ENCODE measurements at places on chromosomes 1 and 21.

DNA sequence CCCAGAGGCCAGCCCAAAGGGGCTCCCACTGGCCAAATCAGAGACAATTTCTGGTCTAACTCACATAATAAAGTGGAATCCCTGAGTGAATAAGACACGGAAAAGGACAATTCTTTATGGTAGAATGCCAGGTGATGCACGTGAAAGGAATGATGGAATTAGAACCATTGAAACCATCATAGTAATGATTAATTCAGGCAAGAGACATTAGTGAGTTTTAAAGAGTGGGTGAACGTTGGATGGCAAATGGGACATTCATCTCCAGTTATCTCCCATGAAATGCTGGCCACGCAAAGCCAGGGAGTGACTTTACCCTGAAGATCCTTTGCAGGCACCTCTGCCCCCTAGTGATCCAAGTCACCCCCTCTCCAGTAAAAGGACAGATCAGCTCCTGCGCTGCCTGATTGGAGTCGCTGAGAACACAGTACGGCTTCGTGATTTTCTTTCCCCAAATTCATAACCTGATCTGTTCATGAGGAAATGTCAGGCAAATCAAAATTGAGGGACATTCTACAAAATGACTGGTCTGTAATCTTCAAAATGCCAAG, 87.5 kb downstream of the AJAP1 start:
- DNase-seq = no peak

GRCh38 chr1:163172596-163172995, 30.1 kb downstream of the RGS5 start:
- DNase-seq = no peak

- no peak for DNase-seq
Measured at GRCh38 chr21:45559216-45560105, 17.2 kb upstream of the SLC19A1 start.

GRCh38 chr1:161484613-161485012, 20.6 kb upstream of the FCGR2A start:
- no peak for DNase-seq

- DNase-seq = no peak
Measured at GRCh38 chr1:173057984-173058383, 7.2 kb upstream of the TNFSF18 start.

DNA sequence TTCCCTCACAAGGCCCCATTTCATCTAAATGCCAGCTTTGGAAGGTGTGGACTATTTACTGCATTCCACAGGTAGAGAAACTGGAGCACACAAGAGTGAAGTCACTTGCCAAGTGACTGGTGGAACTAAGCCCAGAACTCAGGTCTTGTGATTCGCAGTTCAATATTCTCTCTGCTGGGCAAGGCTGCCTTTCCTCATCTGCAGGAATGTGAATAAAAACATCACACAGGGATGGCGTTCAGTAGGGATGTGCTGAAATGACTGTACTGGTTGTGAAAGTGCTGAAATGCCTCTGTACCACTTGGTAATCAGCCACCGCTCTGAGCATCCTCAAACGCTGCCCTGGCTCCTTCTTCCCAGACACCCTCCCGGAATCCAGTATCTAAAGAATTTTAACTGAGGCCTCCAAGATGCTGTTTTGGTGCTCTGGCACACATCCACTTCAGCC, 145.6 kb downstream of the HIVEP3 start:
- no peak for DNase-seq

DNA sequence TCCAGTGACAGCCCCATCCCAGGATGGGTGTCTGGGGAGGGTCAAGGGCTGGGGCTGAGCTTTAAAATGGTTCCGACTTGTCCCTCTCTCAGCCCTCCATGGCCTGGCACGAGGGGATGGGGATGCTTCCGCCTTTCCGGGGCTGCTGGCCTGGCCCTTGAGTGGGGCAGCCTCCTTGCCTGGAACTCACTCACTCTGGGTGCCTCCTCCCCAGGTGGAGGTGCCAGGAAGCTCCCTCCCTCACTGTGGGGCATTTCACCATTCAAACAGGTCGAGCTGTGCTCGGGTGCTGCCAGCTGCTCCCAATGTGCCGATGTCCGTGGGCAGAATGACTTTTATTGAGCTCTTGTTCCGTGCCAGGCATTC, 24.2 kb downstream of the PCSK9 start:
- DNase-seq = no peak

DNA sequence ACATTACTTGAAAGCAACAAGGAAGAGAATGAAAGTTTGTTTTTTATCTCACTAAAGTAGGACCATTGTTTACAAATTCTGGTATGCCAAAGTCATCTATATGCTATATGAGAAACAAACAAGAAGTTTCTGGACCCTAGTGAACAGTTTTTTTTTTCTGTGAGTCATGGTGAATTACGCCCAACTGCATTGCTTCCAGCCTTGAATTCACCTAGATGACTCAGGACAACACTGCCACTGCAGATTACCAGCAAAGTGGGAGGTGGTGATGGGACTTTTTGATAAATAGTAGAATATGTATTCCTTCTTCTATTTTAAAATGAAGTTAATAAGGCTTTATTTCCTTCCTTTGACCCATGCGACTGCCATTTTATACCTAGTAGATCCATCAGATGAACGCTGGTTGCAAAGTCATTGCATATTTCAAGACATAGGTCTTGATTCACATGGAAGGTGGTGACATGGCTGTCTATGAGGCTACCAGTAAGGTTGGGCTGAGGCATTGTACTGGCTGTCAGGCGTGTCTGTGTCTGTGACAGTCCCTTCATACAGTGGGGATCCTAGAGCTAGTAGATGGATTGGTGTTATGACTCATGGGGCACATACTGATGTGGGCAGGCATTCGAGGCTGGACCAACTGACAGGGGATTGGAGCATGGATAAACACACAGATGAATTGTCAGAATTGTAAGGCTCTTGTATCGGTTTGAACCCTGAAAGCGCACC, 49.1 kb upstream of the APOBEC4 start:
- no peak for DNase-seq

DNA sequence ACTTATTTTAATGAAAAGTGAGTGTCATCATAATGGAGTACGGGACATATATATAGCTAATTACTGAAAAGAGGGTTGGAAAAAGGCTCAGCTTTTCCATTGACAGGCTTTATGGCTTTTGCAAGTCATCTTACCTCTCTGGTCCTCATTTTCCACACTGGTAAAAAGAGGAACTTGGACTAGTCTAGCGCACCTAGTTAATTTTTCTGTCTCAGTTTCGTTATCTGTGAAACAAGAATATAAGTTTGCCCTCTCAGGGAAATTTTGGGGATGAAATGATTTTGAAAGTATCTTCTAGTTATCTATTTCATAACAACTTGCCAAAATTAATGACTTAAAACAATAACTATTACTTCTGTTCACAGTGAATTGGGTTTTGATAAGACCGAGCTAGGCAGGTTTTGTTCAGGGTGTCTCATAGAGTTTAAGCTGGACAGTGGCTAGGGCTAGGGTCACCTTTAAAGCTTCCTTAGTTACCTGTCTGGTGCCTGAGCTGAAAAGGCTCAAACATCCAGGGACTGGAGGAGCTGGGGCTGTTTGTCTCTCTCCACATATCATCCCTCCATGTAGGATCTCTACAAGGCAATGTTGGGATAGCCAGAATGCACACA, 91.7 kb downstream of the TYW3 start:
- no peak for DNase-seq

- no peak for DNase-seq
Measured at GRCh38 chr1:176843352-176844297, 320.9 kb downstream of the ASTN1 start.

GRCh38 chr1:75085931-75086330, 48.3 kb upstream of the LHX8 start:
- DNase-seq = no peak

- no peak for DNase-seq
Measured at GRCh38 chr1:53477651-53478501, 18.7 kb downstream of the DMRTB1 start.

DNA sequence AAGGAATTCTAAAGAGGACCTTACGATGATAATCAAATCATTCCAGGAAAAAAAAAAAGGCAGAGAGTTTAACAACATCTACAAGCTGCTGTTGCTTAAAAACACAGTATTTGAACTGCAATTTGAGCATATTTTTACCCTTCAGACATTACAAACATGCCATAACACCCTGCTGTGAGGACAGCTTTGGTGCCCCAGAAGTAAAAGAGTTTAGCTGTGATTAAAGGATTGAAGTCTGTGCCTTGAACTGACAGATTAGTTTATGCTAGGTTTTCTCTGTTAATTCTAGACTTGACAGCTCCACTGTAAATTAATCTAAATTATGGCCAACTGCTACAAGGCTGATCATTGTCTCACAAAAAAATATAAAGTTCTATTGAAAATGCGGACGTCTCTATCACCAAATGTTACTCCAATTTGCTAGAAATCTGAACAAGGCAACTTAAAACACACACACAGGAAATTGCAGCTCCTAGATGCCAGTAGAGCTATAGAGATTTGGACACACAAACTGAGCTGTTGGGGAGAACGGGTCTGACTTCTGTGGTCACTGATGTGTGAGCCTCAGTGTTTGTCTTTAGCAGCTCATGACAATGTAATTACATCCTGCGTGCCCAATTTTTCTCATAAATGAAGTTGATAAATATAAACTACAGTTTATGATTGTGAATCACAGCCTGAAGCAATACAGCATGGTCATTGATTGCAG, 217.9 kb downstream of the NTNG1 start:
- DNase-seq = no peak

DNA sequence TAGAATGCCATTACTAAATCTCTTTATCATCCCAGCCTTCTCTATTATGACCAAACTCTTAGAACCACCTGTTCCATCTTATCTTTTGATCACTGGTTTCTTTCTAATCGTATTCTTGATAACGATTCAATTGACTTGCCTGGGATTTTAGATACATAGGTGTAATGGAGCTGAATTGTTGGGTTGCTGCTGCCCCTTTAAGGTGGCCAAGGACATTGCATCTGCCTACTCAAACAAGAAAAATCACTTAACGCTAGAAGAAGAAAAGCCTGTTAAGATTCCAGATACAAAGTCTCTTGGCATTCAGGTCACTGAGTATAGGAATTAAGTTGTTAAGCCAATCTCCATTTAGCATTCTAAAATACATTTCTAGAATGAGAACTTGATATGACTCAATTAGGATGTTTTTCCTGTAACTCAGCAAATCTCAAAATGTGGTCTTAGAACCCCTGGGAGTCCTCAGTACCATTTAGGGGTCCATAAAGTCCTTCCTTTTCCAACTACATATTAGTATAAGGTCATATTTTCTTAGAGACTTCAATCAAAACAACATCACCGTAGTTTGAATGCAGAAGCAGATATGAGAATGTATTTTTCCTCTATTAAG, 12.4 kb downstream of the NEXN start:
- DNase-seq = no peak

DNA sequence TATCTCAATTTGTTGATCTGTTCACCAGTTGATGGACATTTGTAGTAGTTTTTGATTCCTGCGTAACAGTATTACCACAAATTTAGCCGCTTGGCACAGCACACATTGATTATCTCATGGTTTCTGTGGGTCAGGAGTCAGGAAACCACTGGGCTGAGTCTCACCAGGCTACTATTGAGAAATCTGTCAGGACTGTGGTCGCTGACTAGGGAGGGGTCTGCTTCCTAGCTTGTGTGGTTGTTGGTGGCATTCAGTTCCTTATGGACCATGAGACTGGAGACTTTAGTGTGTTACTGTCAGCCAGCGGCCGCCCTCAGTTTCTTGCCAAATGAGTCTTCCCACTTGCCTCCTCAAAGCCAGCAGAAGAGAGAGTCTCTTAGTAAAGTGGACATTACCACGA, 9.8 kb downstream of the PEX14 start:
- DNase-seq = no peak

GRCh38 chr1:32895325-32896215, 5.6 kb downstream of the TMEM54 start:
- no peak for DNase-seq

GRCh38 chr1:110676970-110677369, 2.2 kb upstream of the KCNA3 start:
- DNase-seq = no peak

- no peak for DNase-seq
Measured at GRCh38 chr1:53625049-53625448, 113.9 kb downstream of the GLIS1 start.

GRCh38 chr1:117370509-117370908, 3.3 kb downstream of the MAN1A2 start:
- DNase-seq = no peak

- no peak for DNase-seq
Measured at GRCh38 chr1:84703431-84703830, 13.2 kb upstream of the SSX2IP start.

DNA sequence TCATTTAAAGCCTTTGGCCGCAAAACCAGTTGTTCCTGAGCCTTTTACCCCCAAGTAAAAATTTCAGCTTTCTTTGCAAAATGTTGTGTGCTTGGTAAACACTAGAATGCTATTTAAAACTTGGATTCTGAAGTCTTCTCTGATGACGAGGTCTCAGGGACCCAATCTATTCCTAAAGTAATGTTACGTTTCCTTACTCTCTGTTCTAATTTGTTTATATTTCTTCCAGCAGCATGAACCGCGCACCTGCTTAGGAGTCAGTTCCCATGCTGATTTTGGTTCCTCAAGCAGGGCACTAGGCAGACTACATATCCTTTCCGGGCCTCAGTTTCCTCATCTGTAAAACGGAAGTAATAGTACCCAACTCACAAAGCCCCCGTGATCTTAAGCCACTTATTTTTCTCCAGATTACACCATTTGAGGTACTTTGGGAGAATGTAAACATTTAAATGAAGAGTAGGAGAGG, 969 bp upstream of the ALDH4A1 start:
- DNase-seq = no peak

- no peak for DNase-seq
Measured at GRCh38 chr1:25873120-25873519, 2.4 kb downstream of the PAQR7 start.

DNA sequence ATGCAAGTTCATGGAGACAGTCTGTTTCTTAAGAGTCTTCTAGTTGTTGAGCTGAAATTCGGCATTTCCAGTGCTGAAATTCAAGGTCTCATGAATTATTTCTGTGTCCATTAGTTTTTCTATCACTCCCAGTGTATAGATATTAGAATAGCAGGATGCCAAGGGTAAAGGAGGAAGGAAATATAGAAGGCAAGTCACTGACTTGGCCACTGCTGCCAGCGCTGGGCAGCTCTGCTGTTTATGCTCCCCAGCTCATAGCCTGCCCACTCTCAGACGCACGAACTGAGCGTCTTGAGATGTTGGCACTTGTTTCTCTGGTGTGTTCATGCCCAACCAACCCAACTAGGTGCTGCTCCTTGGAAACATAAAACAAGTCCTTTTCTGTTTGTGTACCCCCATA, 110.1 kb downstream of the SLC45A1 start:
- DNase-seq = no peak

DNA sequence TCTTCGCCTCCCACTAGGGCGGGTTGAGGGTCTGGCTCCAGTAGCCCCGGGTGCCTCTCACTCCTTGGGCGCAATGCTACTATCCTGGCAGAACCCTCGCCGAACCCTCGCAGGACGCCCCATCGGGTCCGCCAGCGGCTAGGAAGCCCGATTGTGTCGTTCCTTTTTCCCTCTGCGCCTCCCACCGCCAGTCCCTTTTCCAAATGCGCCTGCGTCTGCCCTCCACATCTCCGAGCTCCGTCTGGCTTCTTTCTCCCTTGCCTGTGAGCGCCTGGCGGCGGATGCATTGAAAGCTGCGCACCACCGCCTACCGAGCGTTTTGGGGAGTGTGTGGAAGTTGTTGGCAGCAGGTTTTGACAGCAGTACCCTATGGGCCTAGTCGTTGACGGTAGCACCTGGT, 1.0 kb upstream of the DIRAS3 start:
- DNase-seq = no peak

All from stimulated activated CD4-positive, alpha-beta T cell treated with anti-CD3 and anti-CD28 coated beads, Interleukin-1b, Interleukin-23, amount 100 ng/mL, for 1 hour (primary cell).